ENCODE measurements at places on chromosomes 5 and 9.

DNA sequence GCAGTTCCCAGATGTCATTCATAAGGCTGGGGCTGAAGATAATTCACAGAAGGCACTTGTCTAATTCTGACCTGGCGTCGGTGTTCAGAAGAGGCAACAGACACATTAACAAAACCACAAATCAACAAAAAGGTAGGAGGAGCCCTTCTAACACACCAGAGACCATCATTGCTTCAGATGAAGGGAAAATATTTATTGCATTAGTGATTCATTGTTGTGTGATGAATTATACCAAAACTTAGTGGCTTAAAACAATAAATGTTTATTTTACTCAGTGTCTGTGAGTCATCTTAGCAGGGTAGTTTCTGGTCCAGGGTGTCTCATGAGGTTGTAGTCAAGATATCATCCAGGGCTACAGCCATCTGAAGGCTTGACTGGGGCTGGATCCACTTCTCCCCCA, 91.3 kb upstream of the KIF2A start:
- no peak for DNase-seq

GRCh38 chr5:78562714-78563330, 85.8 kb downstream of the LHFPL2 start:
- DNase-seq = no peak

DNA sequence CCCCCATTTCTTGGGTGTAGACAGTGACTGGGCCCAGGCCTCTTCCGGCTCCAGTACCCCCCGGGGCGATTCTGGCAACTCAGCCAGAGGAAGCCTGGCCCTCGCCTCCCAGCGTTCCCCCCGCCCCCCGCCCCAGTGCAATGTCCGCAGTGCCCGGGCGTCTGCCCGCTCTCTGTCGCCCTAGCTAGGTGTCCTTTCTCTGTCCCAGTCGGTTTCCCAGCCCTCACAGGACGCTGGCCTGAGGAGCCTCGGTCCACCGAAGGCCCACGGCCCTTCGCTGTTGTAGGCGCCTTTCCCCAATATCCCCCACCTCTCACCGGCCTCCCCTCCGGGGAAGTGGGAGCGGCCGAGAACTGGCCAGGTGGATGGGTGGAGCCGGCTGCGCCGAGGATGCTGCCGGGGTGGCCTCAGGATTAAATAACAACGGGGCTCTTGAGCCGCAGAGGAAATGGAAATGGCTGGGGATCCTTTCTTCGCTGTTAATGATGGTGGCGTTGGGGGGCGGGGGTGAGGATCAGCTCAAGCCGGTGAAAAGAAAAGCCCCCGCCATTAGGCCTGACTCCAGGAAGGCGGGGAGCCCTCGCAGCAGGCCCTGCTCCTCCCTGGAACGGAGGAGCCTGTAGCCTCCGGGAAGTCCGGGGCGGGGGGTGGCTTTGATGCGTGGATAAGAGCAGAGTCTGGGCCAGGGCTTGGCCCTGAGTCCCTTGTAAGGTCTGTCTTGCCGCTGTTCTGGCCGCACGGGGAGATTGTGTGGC, 1.1 kb upstream of the SPRY4 start:
- no peak for DNase-seq

DNA sequence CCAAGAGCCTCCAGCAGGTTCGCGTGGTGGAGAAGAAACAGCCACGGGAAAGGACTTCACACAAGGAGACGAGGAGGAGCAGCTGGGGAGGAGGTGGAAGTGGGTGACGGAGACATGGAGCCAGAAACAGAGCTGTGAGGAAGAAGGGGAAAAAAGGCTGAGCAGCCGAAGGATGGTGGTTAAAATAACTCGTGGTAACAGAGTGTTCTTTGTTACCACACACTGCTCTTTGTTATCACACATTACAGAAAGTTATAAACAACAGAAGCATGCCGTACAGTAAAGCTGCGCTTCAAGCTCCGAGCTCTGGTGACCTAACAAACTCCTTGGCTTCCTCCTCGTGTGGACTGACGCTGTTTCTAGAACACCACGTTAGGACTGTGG, 215.4 kb downstream of the GLIS3 start:
- no peak for DNase-seq

DNA sequence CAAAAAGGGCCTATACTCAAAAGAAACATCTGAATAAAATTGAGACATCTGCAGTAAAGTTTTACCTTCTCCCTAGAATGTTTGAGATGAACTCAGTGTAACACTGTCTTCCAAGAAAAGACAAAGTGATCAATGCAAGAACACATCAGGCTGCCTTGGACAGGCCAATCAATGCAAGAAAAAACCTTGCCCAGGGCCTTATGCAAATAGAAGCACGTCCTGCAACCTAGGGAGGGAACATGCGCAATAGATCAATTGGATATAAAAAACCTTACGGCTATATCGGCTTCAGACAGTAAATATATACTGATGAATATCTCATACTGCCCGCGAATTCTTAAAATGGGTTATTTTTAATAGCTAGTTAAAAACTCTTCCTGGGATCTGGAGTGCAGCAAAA, 66.4 kb upstream of the POU5F2 start:
- DNase-seq = no peak

DNA sequence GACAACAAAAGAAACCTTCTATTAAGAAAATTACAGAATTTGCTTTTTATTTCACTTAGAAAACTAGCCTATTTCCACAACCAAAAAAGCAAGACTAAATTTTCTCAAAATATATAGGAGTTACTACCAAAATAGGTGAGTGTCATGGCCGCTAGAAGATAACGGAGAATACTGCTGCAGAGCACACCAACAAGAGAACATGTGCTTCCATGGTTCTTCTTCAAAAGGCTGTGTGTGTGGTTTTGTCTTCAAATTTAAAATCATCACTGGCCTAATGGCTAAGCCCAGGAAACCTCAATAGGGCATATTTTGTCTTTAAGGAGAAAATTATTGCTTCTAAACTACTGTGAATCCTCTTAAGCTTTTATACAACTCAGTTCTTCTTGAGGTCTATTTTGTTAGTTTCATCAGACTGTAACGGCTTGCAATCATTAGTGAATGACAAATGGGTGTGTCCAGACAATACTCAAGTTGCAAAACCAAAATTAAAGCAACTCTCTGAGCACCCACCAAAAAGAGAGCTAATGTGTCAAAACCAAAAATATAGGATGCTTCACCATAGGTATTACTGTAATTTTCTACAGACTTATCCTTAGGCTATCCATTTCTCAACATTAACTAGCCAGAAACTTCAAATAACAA, 3.3 kb downstream of the SETX start:
- DNase-seq = no peak

DNA sequence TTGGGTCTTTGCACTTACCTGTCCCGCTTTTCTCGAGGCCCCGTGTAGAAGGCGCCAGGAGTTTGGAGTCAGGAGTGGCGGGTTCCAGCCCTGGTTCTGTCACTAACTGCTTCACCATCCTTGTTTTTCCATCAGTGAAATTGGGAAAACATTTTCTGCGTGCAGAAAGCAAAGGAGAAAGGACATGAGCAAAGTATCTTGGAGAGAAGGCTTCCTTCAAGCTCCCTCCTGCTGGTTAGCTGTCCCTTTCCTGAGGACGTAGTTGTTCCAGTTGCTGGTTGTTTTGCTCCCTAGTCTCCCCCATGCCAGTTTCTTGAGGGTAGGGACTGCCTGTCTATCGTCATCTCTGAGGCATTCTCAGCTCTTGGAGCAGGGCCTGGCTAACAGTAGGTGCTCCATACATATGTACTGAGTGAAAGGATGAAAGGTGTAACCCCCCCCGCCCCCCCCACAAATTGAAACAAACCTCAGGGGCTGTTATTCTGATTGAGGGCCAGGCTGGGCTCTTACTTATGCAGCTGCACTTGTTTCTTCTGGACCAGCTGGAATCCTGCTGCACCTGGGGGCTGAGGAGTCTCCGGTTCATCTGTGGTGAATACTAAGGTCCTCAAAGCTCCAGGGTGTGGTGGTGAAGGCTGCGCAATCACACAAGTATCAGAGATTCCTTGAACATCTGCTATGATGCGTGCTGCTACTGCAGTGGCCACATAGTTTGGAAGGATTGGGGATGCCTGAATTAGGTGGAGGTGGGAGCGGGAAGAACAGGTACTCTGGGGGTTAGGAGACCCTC, 1.0 kb downstream of the SMIM3 start:
- DNase-seq = no peak

- no peak for DNase-seq
Observed at GRCh38 chr5:140966293-140967225, at the start of gene PCDHAC2. Gene PCDHAC2, plus strand, starts transcription at chr5:140966476. Its CDS starts 291 bp downstream, at chr5:140966767.

GRCh38 chr5:66909364-66909763, 287.2 kb downstream of the CD180 start:
- DNase-seq = no peak

GRCh38 chr5:113276001-113276400, 158.8 kb downstream of the TSSK1B start:
- no peak for DNase-seq

DNA sequence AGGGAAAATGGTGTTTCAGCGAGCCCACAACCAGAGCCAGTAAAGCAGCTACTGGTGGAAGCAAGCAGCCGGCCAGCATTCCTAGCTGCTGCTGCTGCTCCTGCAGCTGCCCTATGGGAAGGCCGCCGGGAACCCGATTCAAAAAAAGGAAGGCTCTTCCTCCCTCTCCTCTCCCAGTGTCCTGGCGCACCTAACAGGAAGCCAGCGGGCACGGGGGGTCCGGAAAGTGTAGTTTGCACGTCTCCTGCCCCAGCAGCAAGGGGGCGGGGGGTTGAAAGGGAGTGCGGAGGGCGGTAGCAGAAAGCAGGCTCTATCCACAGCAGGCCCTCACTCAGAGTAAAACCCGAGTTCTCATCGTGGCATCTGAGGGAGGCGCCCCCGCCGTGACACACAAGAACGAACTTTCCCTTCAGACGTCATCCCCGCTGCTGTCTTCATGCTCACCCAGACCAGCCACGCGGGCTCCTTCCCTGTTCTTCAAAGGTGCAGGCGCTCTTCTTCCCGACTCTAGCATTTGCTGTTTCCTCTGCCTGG, 16.5 kb downstream of the GRXCR2 start:
- DNase-seq = peak; percentile 9

DNA sequence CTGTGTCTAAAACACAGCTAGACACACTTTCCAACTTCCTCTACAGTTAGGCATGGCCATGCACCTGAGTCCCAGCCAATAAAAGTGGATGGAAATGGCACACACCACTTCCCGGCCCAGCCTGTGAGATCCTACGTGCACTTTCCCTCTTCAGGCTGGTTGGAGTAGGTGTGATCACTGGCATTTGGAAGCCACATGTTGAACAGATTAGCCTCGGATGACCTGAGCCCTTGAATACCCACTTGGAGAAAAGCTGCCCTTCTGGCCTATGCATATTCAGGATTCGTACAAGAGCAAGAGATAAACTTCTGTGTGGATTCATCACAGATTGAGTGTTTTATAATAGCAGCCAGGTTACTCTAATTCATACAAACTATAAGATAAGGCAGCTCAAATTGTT, 359.0 kb upstream of the SLC30A5 start:
- no peak for DNase-seq

DNA sequence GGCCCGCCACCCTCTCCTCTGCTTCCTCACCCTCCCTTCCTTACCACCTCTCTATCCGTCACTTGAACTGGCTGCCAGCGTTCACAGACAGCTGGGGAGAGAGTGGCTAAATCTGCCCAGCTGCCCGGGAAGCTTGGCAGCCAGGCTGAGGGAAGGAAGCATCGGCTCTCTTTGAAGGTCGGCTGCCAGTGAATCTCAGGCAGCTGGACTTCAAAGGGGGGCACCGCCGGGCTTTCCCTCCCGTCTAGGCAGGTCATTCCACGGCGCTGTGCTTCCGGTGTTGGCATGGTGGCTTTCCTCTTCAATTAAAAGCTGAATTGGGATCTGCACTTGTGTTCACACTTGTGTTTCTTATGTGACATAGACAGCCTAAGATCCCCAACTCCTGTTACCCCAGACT, 174.0 kb downstream of the GDNF start:
- DNase-seq = no peak

- no peak for DNase-seq
Observed at GRCh38 chr5:156687514-156687913, 162.6 kb upstream of the PPP1R2B start.

- no peak for DNase-seq
Observed at GRCh38 chr9:29928072-29928471, 2354.8 kb upstream of the C9orf72 start.

DNA sequence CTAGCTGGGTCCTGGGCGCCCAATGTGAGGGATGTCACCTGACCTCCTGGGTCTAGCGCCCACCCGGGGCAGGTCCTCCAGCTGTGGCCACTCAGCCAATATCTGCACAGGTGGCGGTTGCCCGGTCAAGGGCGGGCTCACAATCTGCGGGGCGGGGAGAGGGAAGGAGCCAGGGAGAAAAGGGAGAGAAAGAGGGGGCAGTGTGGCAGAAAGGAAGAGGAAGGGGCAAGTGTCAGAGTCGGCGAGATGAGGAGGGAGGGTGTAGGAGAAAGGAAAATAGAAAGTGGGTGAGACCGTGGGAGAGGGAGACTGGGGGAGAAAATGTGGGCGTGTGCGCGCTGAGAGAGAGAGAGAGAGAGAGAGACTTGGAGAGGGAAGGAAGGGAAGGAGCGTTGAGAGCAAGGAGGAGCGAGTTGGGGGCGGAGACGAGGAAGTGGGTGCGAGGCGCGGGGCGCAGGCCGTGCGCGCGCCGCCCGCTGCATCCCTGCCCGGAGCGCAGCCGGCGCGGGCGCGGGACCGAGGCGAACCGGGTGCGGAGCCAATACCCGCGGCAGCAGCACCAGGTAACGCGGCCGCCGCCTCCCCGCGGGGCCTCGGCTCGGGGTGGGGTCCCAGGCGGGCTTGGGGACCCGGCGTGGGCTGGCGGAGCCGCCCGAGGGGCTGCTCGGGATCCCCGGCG, at the start of gene HRH2:
Gene HRH2, plus strand, starts transcription at position 479 of the 679 bp plus-strand sequence. CDS start 25,163 bp downstream, outside the sequence.
- DNase-seq = peak; percentile 46
